ENCODE measurements at places on chromosomes 13 and 19.

GRCh38 chr19:533364-534058, 2.0 kb downstream of the CDC34 start:
- DNase-seq: no peak

- no peak for DNase-seq
These were observed 2.5 kb downstream of the SLC1A5 start for GRCh38 chr19:46785980-46786235.

GRCh38 chr13:46281779-46282178, 70.1 kb downstream of the LRRC63 start:
- DNase-seq: no peak

DNA sequence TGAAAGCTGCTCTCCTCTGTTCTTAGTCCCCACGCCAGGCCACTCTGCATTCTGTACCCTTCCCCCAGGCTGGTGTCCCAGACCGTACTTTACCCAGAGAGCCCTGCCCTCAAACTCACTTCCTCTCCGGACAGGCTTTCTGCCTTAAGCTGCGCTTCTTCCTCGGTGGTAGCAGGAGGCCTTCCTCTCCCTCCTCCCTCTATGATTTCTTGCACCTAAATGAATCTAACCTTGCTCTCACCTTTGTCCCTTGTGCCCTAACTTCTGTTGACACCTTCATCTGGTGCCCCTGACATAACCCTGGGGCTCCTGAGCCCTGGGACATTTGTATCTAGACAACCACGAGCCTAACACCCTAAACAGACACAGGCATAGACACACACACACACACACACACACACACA, 29.6 kb upstream of the CEACAM21 start:
- DNase-seq: no peak
